ENCODE measurements at places on chromosomes 6 and 20.
A peak's percentile ranks its signal among the peaks of the same experiment; 100 is the strongest.

DNA sequence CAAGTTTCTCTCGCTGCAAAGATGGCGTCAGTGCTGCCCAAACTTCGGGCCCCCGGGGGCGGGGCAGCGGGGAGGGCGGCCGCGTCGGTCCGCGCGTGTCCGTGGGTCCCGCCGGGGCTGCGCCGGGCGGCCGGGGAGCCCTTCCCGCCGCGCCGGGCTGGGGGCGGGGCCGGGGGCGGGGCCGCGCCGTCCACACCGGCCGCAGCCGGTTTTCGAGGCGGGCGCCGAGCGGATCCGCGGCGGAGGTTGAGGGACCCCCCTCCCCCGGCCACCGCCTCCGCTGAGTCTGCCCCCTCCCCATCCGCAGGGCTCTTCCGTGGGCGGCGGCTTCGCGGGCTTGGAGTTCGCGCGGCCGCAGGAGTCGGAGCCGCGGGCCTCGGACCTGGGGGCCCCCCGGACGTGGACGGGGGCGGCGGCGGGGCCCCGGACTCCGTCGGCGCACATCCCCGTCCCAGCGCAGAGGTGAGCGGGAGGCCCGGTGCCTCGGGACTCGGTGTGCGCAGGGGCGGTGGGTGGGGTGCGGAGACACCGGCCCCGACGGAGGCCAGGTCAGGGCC lies 572 bp downstream of the SLC2A4RG start:
- DNase-seq, result peak; percentile 72
- H3K27ac ChIP-seq, result peak overlapping the region; percentile 92
- peak overlapping the region; percentile 71 for H3K4me3 ChIP-seq
- no peaks in the 10 kb centered on the region for H3K4me1 ChIP-seq
- peaks cover 13% of the 10 kb centered on the region for H3K36me3 ChIP-seq
- no peaks in the 10 kb centered on the region for H3K27me3 ChIP-seq

- H3K36me3 ChIP-seq, result no peaks in the 10 kb centered on the region
- no peaks in the 10 kb centered on the region for H3K4me1 ChIP-seq
- DNase-seq, result no peak
- H3K27me3 ChIP-seq, result no peaks in the 10 kb centered on the region
- no peak overlapping the region for H3K27ac ChIP-seq
Observed at GRCh38 chr6:11380549-11380948, 148.1 kb upstream of the NEDD9 start.

- no peak overlapping the region for H3K27ac ChIP-seq
- H3K4me3 ChIP-seq, result no peak overlapping the region
- H3K4me1 ChIP-seq, result no peaks in the 10 kb centered on the region
- H3K36me3 ChIP-seq, result no peaks in the 10 kb centered on the region
Observed at GRCh38 chr6:73250016-73250415, 13.0 kb downstream of the KHDC1 start.

DNA sequence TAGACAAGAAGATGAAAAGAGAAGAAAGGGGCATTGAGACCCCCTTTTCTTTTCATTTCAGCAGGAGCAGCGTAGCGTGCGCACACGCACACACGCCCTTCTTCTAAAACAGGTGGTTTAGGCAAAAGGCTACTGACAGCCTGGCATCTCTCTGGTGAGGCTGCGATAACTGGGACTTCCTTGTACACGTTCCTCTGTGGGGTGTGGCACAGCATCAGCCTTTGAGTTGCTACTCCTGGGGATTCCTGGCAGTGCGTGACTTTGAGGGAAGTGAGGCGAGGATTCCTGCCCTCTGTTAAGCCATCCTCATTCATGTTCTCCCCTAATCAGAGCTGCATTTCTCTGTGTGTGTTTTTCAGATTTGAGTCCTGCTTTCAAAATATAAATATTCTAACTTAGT lies 94.7 kb downstream of the TMEM170B start:
- H3K27ac ChIP-seq, result no peak overlapping the region
- H3K27me3 ChIP-seq, result no peaks in the 10 kb centered on the region
- H3K4me1 ChIP-seq, result no peaks in the 10 kb centered on the region

DNA sequence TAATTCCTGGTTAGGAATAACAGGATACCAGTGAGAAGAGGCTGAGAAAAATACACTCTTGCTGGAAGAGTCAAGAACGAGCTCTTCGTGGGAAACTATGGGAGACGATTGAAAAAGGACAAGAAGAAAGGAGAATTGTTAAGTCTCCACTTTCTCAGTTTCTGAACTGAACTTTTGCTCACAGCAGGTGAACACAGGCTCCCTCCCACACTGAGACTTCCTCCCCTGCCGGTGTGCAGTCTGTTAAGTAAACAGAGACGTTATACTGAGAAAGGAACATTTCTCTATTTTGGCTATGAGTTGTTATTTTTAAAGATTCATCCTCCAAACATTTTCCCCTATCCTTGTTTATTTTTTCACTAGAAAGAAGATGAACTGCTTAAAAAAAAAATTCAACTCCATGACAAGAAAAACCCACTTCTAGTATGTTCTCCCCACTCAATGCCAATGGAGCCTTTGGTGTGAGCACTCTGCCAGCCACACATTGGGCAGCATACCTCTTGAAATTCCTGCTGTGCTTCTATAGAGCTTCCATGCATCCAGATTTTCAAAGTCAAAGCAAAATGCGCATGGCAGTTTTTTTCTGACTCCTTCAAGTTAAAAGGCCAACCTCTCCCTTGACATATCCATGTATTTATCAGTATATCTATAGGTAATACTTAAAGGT lies 250.5 kb downstream of the ESR1 start:
- no peak overlapping the region for H3K27ac ChIP-seq
- H3K27me3 ChIP-seq, result no peaks in the 10 kb centered on the region
- H3K4me3 ChIP-seq, result no peak overlapping the region
- no peaks in the 10 kb centered on the region for H3K36me3 ChIP-seq
- H3K4me1 ChIP-seq, result no peaks in the 10 kb centered on the region

DNA sequence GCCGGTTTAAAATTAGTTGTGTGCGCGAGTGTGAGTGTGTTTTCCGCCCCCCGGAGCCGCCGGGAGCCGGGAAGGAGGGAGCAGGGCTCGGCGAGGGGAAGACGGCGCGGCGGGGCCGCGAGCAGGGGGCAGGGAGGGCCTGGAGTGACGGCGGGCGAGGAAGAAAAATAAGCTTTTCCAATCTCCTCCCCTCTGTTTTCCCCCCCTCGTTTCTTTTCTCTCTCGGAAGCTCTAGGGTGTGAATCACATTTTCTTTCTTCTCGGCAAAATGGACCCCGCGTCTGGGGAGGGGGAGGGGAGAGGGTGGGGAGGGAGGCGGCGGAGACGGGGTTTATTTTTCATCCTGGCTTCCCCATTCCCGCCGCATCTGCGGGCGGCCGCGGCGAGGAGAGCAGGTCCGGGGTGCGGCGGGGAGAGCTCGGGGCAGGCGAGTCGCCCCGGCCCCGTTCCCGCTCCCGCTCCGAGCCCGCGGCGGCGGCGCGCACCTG lies 881 bp downstream of the BICRAL start:
- DNase-seq, result peak; percentile 92
- peak overlapping the region; percentile 100 for H3K27ac ChIP-seq
- H3K27me3 ChIP-seq, result no peaks in the 10 kb centered on the region
- no peaks in the 10 kb centered on the region for H3K36me3 ChIP-seq
